Right kidney (tissue), 9 donors: ENCODE measurements at places on chromosomes 6 and 20.

GRCh38 chr6:155103816-155104366, 108.8 kb downstream of the TIAM2 start:
- DNase-seq, result no peak

DNA sequence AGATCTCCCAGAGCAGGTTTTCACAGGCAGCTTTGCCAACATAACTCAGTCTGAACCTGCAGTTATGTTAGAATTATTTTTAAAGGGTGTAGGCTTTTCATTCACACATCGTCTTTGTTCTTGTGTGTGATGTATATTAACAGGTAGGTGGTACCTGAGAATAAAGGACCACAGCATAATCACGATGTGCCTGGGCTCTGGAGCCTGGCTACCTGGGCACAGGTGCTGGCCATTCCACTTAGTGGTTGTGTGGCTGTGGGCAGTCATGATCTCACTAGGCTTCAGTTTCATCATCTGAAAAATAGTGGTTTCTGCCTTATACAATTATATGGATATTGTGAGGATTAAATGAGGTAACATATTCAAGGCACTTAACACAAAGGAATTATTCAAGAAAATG, 6.4 kb downstream of the CD109 start:
- no peak for DNase-seq

DNA sequence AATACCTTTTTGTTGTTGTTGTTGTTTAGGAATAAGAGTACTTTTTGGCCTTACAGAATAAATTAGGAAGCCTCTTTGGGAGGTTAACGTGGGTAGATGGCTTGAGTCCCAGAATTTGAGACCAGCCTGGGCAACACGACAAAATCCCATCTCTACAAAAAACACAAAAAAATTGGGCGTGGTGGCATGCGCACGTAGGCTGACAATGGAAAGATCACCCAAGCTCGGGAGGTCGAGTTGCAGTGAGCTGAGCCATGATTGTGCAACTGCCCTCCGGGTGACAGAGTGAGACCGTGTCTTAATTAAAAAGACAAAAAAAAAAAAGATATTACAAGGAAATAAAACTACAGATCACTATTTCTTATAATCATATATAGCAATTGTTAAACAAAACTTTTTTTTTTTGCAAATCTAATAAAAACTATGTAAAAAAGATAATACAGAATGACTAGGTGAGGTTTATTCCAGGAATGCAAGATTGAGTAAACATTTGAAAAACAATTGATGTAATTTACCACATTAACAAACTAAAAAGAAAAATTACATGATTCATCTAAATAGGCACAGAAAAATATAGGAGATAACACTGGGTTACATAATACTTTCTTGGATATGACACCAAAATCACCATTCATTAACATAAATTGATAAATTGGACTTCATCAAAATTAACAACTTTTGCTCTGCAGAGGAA, 43.6 kb upstream of the ASCC3 start:
- no peak for DNase-seq

DNA sequence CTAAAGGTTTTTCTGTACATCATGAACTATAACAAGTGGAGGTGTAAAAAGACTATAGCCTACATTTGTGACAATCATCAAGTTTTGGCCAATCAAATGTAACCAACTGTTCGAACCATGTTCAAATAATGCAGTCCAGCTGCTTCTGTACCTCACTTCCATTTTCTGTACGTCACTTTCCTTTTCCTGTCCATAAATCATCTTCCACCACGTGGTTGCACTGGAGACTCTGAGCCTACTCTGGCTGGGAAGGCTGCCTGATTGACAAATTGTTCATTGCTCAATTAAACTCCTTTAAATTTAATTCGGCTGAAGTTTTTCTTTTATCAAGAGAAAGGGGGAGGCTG, 270.4 kb upstream of the JARID2 start:
- DNase-seq, result no peak

DNA sequence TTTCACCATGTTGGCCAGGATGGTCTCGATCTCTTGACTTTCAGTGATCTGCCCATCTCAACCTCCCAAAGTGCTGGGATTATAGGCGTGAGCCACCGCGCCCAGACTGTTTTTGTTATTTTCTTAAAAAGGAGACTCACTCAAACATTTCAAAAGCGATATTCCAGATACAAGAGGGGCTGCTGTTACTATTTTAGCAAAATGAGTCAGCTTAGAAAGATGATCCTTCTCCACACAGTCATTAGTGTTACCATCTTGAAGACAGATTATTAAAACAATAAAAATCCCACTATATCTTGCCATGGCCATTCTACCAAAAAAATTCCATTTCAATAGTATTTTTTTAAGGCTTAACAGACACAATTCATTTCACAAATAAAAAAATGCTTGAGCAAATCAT, 102.8 kb downstream of the PREP start:
- DNase-seq, result no peak

GRCh38 chr20:9761476-9761875, 77.4 kb downstream of the PAK5 start:
- DNase-seq, result no peak

DNA sequence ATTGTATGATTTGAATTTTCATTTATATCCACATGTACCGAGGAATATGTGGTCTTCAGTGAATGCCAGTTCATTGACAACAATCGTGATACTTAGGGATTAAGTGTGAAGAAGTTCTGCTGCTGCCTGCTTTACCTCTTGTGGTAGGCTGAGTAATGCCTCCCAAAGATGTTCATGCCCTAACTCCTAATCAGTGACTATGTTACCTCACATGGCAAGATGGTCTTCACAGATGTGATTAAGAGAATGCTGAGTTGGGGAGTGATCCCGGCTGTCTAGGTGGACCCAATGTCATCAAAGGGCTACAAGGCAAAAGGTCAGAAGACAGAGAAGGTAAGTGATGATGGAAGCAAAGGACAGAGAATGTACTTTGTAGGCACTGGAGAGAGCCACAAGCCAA, 181.0 kb downstream of the FOXC1 start:
- DNase-seq, result no peak

GRCh38 chr6:70315079-70315751, 12.3 kb upstream of the COL9A1 start:
- DNase-seq, result no peak

GRCh38 chr20:48538856-48539255, 288.9 kb downstream of the PREX1 start:
- DNase-seq, result no peak

GRCh38 chr6:6586671-6587526, 1.6 kb upstream of the LY86 start:
- no peak for DNase-seq

DNA sequence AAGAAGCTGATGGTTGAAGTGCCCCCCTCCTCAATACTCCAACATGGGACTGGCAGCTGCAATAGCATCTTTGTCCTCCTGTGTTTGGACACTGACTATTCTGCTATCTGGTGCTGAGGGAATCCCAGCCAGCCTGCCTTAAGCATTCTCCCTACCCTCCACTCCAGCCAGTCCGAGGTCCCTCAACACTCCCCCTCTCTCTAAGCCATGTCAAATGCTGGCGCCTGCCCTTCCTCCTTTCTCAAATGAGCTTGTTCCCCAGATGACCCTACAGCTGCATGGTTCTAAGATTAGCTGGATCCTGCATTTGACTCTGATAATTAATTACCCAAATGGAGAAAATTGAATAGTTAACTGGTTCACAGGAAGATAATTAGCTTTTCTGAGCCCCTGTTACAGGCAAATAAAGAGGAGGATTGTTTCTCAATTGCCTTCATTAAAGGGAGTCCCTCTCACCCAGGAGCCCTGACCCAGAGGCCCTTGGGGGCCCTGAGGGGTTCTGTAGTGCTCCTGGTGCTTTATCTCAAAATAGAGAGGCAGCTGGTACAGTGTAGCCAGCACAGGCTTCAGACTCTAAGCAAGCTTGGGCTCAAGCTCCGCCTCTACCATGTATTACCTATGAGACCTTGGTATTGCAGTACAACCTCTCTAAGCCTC, 37.9 kb upstream of the CHD6 start:
- DNase-seq, result no peak

GRCh38 chr6:30830438-30830837, 53.9 kb upstream of the DDR1 start:
- DNase-seq, result no peak
